Jurkat, Clone E6-1 (cell line): ENCODE measurements at places on chromosomes 6 and 20.

DNA sequence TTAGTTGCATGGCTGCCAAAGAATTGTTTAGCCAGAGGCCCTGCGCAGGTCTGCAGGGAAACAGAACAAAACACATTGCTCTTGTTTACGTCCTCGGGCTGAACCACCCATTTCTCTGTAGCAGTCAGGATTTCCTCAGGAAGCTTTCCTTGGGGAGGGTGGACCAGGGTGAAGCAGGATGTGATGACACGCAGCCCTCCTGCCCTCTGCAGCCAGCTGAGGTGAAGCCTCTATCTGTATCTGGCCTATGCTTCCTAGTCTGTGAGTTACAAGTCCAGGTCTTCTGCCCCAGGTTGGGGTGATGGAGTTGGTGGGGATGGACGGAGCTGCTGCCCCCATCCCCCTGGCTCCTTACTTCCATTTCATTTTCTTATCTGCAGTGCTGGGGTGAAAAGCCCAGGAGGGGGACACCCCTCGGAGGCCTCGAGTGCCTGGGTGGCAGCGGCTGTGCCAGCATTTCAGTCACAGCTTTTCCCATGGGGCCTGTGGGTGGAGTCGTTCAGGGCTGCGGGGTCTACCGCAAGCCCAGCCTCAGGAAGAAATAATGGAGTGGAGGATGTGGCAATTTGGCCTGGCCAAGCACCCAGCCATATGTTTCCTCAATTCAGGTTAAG lies 24.9 kb downstream of the SASH1 start:
- no peak for DNase-seq

- DNase-seq: no peak
Measured at GRCh38 chr6:10309457-10310329, 105.2 kb downstream of the TFAP2A start.

DNA sequence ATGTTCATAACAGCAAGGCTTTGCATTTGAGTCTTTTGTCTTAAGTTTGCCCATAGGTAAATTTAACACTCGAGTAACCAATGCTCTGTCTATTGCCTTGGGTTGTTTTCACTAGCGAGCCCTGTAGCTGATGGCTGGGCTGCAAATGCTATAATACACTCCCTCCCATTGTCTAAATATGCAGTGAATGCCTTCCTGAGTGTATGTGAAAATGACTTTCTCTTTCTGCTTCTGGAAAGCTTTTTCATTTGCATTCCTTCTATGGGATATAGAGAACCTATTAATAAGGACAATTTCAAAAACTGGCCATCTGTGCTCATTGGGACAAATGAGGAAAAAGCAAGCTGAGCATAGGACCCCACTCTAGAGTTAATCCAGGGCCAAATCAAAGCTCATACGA lies 156.5 kb upstream of the FBXL4 start:
- DNase-seq: no peak

- no peak for DNase-seq
Measured at GRCh38 chr6:107648983-107649382, 159.1 kb downstream of the SOBP start.

DNA sequence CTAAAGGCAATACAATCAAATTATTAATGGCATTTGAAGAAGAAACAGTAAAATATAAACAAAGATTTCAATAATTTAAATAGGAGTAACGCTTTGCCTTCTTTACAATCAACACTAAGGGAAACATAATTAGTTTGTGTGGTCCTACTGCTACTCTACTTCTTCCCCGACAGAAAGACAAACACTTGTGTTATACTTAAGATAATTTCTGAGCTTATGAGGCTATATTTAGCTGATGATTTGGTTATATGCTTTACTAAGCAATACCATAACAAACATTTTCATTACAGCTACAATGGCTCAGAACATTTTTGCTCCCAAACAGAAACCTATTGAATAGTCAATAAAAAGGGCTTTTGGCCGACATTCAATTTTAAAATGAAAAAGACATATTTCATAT lies 1217.2 kb upstream of the GJE1 start:
- no peak for DNase-seq

DNA sequence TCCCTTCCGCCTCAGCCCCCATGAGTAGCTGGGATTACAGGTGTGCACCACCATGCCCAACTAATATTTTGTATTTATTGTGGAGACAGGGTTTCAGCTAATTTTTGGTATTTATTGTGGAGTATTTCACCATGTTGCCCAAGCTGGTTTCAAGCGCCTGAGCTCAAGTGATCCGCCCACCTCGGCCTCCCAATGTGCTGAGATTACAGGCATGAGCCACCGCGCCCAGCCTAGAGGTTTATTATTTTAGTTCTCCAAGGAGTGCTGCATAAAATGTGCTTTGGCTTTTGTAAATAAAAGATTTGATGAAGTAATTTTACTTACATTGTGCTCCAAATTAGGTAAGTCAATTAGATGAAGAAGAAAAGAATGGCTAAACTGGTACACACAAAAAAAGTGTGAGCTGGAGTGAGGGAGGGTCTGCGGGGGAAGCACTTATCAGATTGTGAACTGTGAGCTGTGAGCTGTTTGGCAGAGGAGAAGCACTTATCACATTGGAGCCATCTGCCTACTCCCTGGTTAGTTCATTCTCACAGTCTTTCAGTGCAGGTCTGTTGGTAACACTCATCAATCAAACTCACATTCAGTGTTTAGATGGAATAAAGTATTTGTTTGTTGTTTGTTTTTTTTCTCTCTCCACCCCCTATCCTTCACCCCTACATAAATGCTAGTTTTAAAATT lies 398.0 kb downstream of the EPHA7 start:
- no peak for DNase-seq

DNA sequence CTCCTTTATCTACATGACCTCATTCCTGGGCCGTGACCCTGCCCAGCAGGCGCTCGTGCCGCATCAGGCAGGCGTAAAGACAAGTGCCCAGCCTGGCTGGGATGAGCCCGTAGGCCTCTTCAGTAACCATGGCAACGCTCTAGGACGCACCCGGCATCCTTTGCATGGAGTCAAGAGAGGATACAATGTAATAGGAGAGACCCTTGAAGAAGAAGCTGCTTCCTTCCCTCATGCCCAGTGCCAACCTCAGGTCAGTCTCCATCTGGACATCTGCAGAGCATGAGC lies 5.0 kb upstream of the LSM14B start:
- no peak for DNase-seq

GRCh38 chr6:44634321-44634720 lies 246.8 kb downstream of the CDC5L start:
- DNase-seq: no peak

GRCh38 chr6:3090013-3090412 lies 21.7 kb downstream of the RIPK1 start:
- no peak for DNase-seq

- DNase-seq: no peak
Measured at GRCh38 chr20:23223908-23224580, 126.5 kb upstream of the NXT1 start.
